ENCODE measurements at places on chromosomes 7 and 10.

DNA sequence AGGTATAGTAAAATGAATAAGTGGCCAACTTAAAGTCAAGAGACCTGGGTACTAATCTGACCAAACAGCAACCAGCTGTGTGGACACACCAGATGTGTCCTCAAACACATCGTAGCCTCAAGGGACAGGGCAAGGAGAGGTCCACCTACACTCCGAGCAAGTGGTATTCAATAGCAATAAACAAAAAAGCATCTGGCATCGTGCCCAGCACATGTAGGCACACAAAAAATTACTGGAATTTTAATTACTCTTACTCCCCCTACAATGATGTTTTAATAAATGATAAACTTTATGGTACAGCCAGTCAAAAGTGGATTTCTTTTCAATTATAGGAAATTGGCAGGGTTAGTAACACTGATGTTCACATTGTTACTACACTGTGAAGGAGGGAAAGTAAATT, 3.5 kb upstream of the RGS10 start:
- DNase-seq: no peak

- no peak for DNase-seq
These were observed 3.0 kb upstream of the WASL start for GRCh38 chr7:123751821-123752220.

DNA sequence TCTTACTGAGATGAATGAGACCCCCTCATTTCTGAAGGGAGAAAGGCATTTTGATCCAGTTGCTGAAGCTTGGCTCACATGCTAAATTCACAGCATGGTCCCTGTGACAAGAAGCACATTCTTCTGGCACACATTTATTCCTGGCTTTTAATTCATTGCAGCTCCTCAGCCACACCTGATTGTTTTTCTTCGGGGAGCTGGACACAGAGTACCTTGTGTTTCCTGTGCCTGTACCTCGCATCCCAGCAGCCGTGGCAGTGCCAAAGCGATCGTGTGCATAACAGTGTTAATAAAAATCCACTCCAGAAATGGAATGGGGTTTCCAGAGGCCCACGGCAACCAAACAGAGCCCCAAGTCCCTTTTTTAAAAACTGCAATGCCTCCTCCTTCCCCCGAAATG, 615.3 kb upstream of the MGMT start:
- DNase-seq: no peak

GRCh38 chr10:14102056-14102455, 228.7 kb downstream of the FRMD4A start:
- no peak for DNase-seq

DNA sequence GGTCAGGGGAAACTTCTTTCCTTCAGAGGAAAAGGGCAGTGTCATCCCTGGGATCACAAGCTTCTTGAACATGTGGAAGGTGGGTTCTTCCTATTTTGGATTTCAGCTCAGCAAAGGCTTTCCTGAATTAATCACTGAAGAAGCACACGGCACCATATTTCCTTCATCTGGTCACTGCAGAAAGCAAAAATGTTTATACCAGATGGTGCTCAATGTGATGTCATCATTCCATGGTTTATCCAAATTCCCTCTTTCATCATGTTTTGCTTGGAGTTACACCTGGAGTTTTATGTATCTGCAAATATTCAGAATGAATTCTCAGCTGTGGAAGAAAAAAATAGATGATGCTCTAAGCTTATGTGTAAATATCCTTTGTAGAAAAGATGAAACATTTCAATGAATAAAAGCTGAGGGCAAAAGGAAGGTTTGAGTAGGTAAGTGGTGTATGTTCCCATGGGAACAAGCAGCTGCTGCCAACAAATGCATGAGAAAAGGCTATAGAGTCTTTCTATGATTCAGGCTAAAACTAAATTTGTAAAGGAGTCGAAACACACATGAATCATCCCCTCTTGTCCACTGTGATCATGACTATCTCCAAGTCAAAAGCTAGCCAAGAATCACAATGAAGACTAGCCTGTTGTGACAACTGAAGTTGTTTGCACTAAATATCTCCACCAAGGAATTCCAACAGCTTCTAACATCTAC, 26.9 kb upstream of the BPGM start:
- DNase-seq: no peak

GRCh38 chr10:77630507-77630848, 7.1 kb downstream of the KCNMA1 start:
- no peak for DNase-seq

Data from dorsolateral prefrontal cortex (tissue), 122 donors.